HCT116 (cell line): ENCODE measurements at places on chromosomes 16 and 17. TPM values are rescaled to one million over a fixed set of nuclear protein-coding genes. Genes with fewer than 3 reads are reported as not detected.

DNA sequence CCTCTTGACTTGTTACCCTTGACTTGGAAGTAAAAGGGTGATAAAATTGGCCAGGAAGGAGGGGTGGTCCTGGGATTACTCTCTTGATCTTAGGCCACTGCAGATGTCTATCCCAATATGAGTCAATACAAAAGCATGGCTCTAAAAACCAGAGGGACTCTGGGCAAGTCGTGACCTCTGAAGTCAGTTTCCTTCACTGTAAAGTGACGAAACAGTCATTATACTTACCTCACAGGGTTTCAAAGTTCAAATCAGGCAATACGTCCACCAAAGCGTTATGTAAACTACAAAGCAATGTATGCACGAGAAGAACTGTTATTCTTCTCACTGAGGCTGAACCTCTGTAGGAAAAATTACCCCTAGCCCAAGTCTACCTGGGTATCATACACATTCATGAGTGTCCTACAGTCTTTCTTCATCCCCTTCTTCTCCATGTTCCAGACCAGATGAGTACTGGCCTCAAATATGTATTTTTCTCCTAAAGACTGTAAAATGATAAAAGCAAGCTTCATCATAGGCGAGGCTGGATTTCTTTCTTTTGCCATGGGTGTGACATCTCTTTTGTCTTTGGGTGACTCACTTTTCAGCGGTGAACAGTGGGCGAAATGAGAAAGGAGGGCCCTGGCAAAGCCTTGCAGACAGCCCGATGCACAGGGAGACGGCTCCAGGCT lies 34.5 kb upstream of the CLEC18B start:
- DNase-seq = no peak

DNA sequence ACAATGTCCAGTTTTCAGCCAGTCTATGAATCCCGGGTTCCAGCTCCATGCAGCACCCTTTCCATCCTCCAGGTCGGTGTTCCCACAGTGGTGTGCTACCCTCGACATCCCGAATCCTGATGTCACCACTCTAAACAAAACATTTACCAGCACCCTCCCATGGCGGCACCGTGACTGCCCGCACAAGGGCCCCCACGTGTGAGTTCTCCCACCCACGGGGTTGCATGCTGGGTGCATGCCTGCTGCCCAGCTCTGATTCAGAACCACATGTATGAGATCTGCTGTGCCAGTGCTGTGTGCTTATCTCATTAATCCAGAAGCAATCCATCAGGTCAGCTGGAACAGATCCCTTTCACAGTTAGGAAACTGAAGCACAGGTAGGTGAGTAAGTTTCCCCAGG lies 57.4 kb downstream of the C16orf78 start:
- no peak for DNase-seq

GRCh38 chr17:36545077-36545464 lies 352 bp downstream of the GGNBP2 start:
- no peak for DNase-seq

DNA sequence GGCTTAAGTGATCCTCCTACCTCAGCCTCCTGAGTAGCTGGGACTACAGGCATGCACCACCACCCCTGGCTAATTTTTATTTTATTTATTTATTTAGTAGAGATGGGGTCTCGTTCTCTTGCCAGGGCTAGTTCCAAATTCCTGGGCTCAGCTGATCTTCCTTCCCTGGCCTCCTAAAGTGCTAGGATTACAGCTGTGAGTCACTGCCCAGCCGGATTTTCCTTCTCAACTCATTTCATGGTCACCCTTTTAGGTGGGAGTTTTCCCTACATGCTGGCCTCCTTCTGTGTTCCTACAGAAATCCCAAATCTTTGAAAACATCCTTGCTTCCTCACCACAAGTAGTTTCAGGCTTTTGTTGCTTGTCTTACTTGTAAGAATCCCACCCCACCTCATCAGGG lies 102.1 kb upstream of the SIAH1 start:
- no peak for DNase-seq

DNA sequence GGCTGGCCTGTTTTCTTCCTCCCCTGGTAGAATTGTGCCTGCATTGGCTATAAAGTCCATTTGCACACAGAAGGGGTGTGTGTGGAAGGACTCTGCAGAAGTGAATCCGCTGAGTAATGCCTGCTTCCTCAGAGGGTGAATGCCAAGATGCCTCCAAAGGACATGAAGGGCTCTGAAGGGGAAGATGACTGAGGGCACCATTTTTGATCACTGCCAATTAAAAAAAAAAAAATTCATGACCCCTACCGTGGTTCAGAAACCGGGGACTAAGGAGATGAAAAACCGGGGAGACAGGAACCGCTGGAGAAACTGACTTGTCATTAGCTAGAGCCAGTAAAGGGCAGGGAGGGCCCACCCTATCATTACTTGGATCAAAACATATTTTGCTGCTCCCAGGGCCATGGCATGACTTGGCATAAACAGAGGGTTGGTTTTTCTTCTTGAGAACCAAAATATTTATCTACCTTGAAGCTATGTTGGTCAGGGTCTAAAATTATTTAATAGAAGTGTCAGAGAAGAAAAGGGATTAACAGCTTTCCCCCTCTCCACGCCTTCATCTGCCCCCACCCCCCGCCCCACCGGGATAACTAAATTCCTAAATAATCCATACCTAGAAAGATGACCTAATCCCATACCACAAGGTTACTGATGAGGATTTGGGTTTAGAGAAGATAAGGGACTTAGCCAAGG lies 3.6 kb upstream of the USP7 start:
- DNase-seq = no peak

DNA sequence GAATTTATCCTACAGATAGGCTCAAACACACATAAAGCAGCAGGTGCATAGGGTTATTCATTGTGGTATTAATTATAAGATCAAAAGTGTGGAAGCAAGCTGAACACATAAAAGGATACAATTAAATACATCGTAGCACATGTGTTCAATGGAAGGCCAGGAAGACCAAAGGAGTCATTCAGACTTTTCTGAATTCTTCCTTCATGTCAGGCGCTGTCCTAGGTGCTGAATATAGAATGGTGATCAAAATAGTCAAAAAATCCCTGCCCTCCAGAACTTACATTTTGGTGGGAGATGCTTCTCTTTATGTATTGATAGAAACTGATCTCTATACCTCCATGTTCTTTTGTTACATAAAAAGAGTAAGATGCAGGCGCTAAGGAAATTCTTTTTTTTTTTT lies 439.0 kb upstream of the ASIC2 start:
- no peak for DNase-seq

GRCh38 chr17:5226940-5227878 lies 7.5 kb downstream of the SCIMP start:
- DNase-seq = no peak

DNA sequence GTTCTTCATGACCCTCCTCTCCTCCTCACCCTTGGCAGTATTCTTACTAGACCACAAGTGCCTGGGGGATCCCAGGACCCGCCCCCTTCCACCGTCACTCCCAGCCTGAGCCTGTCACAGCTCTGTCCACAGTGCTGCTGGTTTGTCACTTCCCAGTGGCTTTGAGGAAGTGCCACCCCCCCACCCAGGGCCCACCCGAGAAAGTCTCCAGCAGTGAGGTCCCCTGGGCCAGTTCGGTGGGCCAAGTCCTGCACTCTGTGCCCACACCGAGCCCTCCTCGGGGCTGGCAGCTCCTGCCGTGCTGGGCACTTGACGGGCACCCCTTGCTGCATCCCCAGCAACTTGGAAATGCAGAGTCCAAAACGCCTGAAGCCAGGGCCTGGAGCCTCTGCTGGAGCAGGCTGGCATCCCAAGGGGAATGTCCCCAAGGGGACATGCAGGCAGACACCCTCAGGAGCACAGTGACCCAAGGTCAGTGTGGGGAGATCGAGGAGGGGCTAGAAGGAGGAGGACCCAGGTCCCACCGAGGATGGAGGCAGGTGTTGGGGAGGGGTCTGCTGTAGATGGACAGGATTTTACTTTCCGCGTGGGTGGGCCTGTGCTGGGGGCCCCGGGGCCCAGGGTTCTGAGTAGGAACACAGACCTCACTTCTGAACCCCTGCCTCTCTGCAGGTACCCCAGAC lies 15.5 kb downstream of the MMP15 start:
- DNase-seq = no peak

GRCh38 chr16:7227229-7227721 lies 105.4 kb upstream of the RBFOX1 start:
- DNase-seq = no peak

- DNase-seq = no peak
Measured at GRCh38 chr16:14450846-14451245, 179.2 kb downstream of the PARN start.

- DNase-seq = no peak
Measured at GRCh38 chr17:7775051-7775450, 57.5 kb downstream of the DNAH2 start.

- DNase-seq = no peak
Measured at GRCh38 chr16:72787514-72788268, 260.2 kb downstream of the ZFHX3 start.

- DNase-seq = no peak
Measured at GRCh38 chr17:1078831-1079561, 82.1 kb downstream of the TIMM22 start.

DNA sequence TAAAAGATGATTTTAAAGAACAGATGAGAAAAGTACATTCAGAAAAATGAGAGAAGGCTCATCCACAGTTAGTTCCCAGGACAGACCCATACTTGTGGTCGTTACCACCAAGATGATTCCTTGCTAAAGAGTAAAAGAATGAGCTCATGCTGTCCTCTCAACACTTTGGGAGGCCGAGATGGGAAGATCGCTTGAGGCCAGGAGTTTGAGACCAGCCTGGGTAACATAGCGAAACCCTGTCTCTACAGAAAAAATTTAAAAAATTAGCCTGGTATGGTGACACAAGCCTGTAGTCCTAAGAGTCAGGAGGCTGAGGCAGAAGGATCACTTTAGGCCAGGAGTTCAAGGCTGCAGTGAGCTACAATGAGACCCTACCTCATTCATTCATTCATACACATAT lies 60.7 kb upstream of the CNEP1R1 start:
- DNase-seq = no peak

DNA sequence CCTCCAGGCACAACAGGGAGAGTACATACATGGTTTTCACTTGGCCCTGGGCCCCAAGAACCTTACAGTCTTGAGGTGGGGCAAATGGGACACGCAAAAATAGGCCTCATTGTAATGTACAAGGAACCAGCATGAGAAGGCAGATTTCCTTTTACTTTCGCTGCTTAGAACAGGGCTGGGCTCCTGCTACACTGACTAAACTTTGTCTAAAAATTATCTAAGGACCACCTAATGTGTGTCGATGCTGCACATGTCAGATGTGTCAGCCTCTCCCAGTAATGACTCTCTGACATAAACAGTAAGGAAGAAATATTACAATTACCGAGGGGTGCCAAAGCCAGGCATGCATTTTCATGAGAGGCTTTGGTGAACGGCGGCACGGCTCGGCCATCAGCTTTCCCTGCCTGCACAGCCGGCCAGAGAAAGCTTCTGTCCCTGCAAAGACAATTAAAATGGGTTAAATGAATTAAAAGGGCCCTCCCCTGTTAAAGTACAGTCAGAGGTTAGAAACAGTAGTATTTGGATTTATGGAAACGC lies 224.2 kb upstream of the IRX3 start:
- no peak for DNase-seq

DNA sequence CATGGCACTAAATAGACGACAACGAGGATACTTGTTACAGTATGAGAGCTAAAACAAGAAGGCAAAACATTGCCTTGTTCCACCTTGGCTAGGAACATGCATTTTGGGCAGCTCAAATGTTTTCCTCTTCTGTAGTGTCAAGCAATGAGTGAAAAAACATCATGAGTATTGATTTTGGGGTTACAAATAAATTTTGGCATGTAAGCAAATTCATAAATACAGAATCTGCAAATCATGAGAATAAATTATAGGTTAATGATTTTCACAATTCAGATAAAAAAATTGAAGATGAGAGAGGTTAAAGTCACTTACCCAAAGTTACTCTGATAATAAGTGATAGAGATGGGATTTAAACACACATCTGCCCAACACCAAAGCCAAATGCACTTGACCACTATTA lies 28.4 kb upstream of the NUFIP2 start:
- DNase-seq = no peak

DNA sequence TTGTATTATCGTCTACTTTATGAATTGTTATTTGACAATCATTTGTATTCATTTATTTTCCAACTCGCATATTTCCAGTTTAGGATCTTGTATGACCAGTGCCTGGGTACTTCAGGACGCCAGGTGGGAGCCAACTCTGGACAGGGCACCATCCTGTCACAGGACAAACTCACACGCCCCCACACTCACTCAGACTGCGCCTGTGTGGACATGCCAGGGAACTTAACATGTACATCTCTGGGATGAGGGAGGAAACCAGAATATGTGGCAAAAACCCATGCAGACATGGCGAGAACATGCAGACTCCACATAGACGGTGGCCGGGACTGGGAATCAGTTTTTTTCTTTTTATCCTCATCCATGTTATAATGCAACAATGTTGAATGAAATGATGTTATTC lies 68.5 kb downstream of the CLEC16A start:
- DNase-seq = no peak

DNA sequence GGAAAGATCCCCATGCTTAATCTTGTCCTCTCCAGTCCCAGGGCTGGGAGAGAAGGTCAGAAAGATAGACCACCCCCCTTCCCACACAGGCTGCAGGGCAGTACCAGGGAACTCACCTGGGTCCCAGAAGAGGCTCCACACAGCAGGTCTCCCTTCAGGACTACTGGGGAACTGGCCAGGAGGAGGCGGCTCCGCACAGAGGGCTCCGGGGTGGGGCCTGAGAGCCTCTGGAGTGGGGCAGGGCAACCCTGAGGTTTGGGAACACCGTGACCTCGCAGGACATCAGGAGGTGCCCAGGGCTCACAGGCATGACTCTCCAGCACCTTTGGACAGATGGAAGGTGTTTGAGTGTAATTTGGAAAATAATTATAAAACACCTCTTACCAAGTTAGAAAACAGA lies 11.0 kb downstream of the ABCA3 start:
- no peak for DNase-seq

GRCh38 chr16:89067677-89068443 lies 25.8 kb upstream of the ACSF3 start:
- DNase-seq = no peak

DNA sequence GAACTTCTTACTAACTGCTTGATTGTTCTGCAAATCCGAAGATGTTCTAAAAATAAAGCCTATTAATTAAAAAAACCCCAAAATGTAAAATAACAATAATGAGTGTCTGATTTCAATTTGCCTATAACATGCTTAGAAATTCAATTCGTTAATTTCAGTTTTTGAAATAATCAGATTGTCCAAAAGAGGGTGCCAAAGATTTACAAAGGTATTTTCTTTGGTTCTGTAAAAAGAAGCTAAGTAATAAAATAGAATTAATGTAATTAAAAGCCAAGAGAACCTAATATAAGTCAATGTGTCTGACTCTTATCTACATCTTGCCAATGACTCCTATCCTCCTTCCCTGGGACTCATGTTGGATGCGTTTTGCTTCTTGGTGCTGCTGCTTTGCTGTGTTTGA lies 75.0 kb upstream of the CPHXL start:
- no peak for DNase-seq

GRCh38 chr17:17305281-17305801 lies 2.2 kb downstream of the NT5M start:
- DNase-seq = no peak

Gene METRNL
- 58.7 TPM for total RNA-seq

Gene CTRL
- total RNA-seq = 3.4 TPM

Gene KRTAP9-8
- not detected for total RNA-seq

Gene EXOC3L1
- total RNA-seq = 0.30 TPM

Gene TELO2
- 74.3 TPM for total RNA-seq

Gene GNAO1
- 0.12 TPM for total RNA-seq

Gene GGT6
- total RNA-seq = 0.10 TPM

Gene C16orf46
- 1.7 TPM for total RNA-seq
